ENCODE measurements at places on chromosomes 5 and 9.

GRCh38 chr9:92589923-92590322 is 54.1 kb upstream of the ECM2 start:
- no peak for DNase-seq

DNA sequence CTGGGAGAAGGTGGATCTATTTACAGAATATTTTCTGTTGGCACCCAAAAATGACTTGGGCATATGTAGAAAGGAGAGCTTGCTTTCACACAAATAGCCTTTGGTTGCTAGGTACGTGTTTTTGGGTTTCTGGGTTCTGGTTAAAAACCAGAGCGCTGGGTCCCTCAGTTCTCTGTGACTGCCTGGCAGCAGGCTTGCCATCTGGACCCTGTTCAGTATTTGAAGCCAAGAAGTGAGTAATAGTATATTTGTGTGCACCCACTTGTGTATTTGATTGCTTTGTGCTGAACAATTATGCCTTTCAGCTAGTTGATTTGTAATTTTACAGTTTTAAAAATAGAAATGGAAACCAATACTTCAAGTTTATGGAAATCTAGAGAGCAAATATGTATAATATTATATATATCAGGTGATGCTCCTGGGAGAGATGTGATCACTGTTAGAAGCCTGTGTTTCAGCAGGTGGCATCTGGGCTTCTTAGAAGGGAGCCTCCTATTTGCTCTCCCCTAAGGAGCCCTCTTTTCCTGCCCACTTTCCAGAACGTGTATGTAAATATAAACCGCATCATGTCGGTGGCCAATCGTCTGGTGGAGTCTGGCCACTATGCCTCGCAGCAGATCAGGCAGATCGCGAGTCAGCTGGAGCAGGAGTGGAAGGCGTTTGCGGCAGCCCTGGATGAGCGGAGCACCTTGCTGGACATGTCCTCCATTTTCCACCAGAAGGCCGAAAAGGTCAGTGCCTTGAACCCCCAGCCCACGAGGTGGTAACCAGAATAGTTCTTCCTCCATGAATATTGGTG is 153.6 kb downstream of the TRIO start:
- DNase-seq: no peak

DNA sequence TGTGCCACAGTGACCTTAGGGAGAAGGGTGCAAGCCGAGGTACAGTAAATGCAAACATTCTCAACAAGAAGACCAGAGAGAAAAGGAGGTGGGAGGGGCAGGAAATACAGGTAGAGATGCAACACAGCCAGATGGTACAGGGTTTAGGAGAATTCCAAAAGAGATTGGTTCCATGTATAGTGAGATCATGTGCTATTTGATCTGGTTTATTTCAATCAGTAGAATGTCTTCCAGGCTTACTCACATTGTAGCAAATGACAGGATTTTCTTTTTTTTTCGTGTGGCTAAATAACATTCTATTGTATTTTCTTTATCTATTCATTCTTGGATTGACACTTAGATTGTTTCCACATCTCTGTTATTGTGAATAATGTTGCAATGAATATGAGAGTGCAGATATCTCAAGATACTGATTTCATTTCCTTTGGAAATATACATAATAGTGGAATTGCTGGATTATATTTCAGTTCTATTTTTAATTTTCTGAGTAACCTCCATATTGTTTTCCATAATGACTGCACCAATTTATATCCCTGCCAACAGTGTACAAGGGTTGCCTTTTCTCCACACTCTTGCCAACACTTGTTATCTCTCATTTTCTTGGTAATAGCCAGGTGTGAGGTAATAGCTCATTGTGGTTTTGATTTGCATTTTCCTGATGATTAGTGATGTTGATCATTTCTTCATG is 107.8 kb upstream of the GAS1 start:
- no peak for DNase-seq

GRCh38 chr5:1391691-1392090 is 46.8 kb upstream of the CLPTM1L start:
- DNase-seq: no peak

GRCh38 chr5:88130211-88130815 is 138.3 kb downstream of the TMEM161B start:
- DNase-seq: no peak

GRCh38 chr9:133982971-133983720 is 9.0 kb downstream of the VAV2 start:
- DNase-seq: no peak

GRCh38 chr9:91241909-91242308 is 119.8 kb downstream of the AUH start:
- DNase-seq: no peak
